ENCODE measurements at places on chromosomes 6 and 20.

- DNase-seq: peak; percentile 70
These were observed 17.8 kb upstream of the FNDC1 start for GRCh38 chr6:159151266-159151855.

- DNase-seq: no peak
These were observed 98.0 kb downstream of the KIF16B start for GRCh38 chr20:16475225-16475624.

DNA sequence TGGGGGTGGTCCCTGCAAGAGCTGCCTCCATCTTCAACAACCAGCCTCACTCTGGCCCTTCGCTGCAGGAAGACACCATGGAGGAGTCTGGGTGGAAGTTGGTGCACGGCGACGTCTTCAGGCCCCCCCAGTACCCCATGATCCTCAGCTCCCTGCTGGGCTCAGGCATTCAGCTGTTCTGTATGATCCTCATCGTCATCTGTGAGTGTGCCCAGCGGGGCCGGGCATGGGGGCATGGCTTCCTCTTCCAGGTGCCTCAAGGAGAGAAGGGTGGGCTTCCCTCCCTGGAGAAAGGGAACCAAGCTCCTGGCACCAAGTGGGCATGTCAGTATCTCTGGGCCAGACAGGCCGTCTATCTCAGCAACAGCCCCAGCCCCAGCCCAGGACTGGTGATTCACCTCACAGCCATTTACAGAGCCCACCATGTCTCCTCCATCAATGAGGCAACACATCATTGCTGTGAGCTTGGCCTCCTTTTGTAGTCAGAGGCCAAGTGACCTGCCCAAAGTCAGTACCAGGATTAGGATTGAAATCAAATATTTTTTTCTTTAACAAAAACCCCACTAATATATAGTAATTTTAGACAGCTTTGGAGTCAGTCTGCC lies 40.2 kb downstream of the TM9SF4 start:
- DNase-seq: no peak

DNA sequence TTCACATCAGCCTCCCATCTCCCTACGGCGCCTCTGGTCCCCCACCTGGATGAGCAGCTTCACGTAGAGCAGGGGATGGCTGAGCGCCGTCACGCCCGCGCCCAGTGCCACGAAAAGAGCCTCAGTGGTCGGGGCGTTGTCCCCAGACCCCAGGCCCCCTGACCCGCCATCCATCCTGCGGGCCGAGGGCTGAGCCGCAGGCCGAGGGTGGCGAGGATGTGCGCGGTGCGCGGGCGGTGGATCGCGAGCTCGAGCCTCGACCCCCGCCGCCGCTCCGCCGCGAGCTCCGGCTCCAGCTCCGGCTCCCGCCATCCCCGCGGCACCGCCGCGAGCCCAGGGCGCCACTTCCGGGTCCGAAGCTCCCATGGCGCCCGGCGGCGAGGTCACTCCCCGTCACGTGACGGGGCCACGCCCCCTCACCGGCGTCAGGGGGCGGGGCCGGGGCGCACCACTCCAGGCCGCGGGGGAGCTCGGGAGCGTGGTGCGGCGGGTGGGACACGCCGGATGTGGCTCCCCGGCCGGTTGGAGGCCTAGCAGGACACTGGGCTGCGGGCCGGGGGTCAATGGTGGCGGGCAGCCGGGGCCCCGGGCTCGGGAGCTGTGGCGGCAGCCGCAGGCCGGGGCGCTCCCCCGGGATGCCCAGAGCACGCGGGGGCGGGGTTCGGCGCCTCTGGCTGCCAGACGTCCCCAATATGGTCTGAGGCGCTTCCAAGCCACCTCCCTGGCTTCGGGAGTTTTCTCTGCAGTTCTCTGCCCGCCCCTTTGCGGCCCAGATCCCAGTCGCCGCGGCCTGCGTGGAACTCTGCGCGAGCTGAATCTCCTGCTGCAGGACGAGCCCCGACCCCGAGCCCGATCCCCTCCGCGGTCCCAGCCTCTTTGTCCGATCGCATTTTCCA lies at the start of gene MTCH1:
Gene MTCH1, minus strand, starts transcription at position 389 of the 896 bp plus-strand sequence. Its CDS starts 23 bp downstream, at position 366.
- peak; percentile 95 for DNase-seq

GRCh38 chr6:41286544-41287346 lies at the start of gene TREM1:
TSS of gene TREM1 (minus strand) at chr6:41286682. CDS start at chr6:41286655, 27 bp downstream.
- peak; percentile 34 for DNase-seq

DNA sequence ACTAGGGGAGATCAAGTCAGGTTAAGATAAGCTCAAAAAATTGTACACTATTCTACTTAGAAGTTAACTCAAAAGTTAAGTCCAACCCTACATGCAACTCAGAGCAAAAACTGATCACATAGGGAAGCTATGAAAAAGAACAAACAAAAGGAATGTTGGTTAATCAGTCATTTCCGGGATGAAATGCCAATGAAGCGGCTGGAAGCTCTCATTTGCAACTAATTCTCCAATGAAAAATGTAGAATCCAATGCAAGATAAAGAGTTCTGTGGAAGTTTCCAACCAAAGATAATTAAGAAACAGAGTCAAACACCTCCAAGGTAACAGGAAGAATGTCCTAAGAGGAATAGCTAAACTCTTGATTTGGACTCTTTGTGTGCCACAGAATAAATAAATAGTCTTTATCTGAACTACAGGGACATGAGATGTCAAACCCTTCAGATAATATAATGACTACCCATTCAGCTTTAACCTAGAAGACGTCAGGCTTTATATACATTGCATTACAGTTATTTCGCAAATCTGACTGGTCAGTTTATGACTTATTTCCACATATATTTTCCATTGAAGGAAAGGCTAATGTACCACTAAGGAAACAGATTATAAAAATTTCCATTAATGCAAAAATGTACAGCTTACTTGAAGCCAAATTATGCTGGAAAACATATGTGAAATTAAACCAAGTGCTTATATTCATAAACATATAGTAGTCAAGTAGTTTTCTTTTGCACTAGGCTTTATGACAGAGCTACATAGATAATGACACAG lies 48.0 kb upstream of the DST start:
- DNase-seq: peak; percentile 62

GRCh38 chr6:80771941-80772340 lies 665.5 kb downstream of the BCKDHB start:
- DNase-seq: peak; percentile 18

DNA sequence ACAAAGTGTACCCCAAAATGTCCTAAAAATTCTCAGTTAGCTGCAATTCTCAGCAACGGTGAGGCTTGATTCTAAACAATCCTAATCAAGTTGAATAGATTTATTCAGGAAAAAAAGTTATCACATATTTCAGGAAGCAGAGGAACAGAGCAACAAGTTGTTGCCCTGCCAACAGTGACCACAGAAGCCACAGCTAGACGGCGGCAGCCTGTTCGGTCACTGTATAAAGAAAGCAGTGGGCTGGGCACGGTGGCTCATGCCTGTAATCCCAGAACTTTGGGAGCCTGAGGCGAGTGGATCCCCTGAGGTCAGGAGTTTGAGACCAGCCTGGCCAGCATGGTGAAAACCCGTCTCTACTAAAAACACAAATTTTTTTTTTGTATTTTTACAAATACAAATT lies 171.2 kb upstream of the BMP5 start:
- DNase-seq: peak; percentile 66

- DNase-seq: peak; percentile 54
These were observed 274.1 kb downstream of the CLIC5 start for GRCh38 chr6:45741437-45742171.

DNA sequence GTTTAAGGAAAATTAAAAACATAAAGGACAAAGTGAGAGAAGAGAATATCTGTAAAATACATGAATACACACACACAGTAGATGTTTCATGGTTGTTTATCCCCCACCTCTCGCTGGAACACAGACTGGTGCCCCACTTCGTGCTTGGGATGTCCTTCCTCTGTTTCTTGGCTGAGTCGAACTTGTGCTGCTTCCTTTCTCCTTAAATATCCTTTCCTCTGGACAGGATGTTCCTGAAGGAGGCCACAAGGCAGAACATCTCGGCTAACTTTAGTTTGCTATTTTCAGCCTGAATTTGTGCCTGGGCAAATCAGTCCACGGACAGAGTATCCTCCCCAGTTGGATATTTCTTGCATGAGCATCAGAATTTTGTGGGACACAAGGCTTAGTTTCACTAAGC lies 54.7 kb upstream of the ZMYND8 start:
- DNase-seq: peak; percentile 27

DNA sequence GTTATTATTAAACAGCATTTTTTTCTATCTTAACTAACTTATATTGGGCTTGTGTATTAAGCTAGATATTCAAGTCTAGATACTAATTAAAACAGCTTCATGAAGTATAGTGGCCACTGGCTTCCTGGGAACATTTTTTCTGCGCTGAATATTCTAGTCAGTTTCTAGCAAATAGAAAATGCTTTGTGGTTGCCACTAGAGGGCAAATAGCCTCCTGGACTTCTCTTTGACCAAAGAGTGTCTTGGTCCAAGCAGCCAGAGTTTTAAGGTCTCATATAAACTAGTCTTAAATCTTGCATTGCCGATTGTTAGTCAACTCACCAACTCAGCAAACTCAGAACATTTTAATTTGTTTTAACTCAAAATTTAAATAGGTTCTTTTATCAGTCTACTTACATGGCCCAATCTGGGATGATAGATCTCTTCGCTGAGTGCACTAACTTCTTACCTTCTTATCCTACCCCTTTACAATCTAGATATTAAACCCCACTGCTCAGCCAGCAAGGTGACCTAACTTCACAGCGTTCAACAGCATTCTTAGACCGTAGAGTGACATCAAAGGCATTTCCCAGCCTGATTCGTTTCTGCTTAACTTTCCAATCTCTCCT lies 24.6 kb upstream of the ID4 start:
- peak; percentile 57 for DNase-seq

DNA sequence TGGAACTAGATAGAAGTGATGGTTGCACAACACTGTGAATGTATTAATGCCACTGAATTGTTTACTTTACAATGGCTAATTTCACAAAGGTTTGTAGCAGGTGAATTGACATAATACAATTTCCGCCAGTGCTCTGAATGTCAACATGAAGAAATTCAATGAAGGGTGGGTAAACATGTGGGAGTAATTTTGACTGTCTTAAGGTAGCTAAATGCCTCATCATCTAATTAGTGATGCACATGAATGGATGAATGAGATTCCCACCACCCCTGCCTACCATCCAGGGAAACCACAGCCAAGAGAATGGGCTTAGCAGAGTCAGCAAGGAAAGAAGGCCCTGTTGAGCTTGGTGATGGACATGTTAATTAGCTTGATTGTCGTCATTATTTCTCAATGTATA lies 275.3 kb downstream of the ALDH8A1 start:
- no peak for DNase-seq

- no peak for DNase-seq
These were observed 288.0 kb downstream of the BMP7 start for GRCh38 chr20:56978475-56978874.

DNA sequence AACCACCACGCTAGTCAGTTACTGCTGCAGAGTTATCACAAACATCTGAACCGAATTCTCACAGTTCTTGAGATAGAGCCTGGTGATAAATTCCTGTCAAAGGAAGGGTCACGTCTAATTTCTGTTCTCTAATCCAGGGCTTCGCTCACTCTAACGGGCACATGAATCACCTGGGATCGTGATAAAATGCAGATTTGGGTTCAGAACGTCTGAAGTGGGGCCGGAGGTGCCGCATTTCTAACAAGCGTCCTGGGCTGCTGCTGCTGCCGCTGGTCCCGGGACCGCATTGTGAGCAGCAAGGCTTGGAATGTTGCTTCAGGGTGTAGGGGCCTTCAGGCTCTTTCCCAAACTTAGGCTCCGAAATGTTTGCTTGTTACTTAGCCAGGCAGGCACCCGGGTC lies 264.1 kb downstream of the CDC5L start:
- DNase-seq: no peak

DNA sequence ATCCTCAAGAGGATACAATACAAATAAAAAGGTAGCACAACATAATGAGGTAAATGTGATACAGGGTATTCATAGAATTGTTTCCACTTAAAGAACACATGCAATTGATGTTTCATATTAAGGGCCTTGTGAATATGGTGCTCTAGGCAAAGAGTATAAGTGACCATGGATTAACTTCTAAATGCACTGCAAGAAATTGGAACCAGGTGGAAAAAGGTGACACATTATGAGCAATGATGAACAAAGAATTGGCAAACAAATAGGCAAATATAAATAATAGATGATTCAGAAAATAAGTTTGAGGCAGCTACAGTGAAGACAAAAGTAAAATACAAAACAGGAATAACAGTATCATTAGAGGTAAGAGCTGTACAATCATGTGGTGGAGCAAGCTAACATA lies 192.0 kb downstream of the GRIK2 start:
- DNase-seq: no peak

DNA sequence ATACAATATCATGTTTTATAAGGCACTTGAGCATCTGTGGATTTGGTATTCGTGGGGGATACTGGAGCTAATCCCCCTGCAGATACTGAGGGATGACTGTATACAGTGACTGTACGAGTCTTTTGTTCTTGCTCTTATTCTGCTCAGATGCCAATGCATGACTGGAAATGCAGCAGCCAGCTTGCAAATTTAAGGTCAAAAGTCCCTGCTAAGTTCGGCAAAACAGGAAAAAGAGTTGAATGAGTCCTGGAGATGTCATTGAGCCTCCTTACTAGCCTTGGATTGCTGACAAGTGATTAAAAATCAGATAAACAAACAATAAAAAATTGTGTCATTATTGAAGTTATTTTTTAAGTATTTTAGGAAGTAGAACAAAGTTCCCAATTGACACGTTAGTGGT lies 599.3 kb upstream of the IMPG1 start:
- no peak for DNase-seq

GRCh38 chr6:71197780-71198179 lies 90.8 kb upstream of the OGFRL1 start:
- DNase-seq: no peak

DNA sequence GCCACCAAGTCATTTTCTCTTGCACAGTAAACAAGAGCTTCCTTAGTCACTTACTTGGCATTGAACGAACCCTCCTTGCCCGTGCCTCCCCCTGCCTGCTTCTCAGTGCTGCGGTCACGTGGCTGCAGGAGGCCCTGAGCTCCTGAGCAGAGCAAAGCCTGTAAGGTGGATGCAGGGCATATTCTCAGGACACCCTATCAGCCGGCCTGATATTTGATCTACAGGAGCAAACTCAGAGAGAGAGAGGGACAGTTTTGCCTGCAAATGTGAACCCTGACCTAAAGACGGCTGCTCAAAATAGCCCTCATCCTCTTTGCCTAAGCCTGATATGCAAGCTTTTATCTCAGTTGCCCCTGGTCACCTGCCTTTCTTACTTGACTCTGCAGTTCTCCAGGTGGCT lies 93.0 kb upstream of the POPDC3 start:
- DNase-seq: peak; percentile 14

- no peak for DNase-seq
These were observed 1.5 kb downstream of the RBM38 start for GRCh38 chr20:57392512-57393271.

- no peak for DNase-seq
These were observed 59.7 kb upstream of the SAMD5 start for GRCh38 chr6:147448775-147449174.

- no peak for DNase-seq
These were observed 29.4 kb upstream of the ZNF831 start for GRCh38 chr20:59134182-59134581.

GRCh38 chr20:21102603-21103311 lies 3.4 kb downstream of the LINC00237 start:
- DNase-seq: peak; percentile 36
